ENCODE measurements at places on chromosomes 5 and 9.
A peak's percentile ranks its signal among the peaks of the same experiment; 100 is the strongest.

DNA sequence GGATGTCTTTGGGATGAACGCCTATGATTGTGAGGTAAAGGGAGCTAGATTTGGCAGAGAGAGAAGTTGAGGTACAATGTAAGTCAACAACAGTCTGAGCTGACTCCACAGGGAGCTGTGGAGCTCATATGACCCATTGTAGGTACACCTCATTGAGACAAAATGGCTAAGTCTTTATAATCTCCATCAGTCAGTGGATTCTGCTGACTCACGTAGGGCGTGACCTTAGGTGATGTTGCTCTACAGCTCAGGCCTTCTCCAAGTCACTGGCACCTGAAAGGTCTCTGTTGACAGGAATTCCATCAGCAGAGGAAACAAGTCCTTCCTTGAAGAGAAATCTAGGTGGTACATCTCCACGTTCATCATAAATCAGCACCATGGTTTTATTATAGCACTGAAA lies 118.2 kb upstream of the PRR16 start:
- no peak overlapping the region for H3K27ac ChIP-seq
- DNase-seq, result no peak
- no peaks in the 10 kb centered on the region for H3K4me1 ChIP-seq
- no peak overlapping the region for H3K4me3 ChIP-seq
- H3K27me3 ChIP-seq, result no peaks in the 10 kb centered on the region

DNA sequence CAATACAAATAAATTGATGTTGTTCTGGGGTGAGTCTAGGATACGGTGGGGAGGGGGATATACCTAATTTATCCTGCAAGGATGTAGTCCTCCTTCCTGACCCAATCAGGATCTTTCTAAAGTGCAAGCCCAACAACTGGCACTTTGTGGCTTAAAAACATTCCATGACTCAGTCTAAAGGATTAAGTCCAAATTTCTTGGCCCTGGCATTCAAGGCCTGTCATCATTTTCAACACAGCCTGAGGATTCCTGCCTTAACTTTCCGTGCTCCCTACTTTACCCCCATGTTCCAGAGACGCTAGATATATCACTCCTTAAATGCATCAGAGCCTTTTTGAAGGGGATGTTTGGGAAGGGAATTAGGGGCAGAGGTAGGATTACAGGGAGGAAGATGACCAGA lies 1.0 kb downstream of the FAM221B start:
- H3K27me3 ChIP-seq, result no peaks in the 10 kb centered on the region
- H3K4me3 ChIP-seq, result no peak overlapping the region
- DNase-seq, result no peak
- no peaks in the 10 kb centered on the region for H3K36me3 ChIP-seq
- H3K27ac ChIP-seq, result no peak overlapping the region

DNA sequence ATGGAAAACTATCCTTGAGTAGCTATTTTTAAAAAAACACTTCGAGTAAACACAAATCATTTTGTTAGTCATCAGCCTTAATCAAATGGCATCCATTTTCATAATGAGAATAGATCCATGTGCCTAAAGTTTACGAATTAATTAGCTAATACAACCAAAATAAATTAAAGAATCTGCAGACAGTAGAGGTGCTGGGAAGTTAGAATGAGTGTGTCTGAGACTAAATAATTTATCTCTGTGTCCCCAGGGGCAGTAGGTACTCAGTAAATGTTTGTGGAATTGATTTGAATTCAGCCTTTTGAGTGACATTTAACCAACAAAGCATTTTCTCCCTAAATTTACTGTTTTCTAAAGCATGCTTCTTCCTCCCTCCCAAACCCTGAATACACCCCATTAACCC lies 18.6 kb downstream of the TNFSF15 start:
- H3K4me1 ChIP-seq, result no peaks in the 10 kb centered on the region
- no peaks in the 10 kb centered on the region for H3K36me3 ChIP-seq
- DNase-seq, result no peak
- no peak overlapping the region for H3K4me3 ChIP-seq
- H3K27me3 ChIP-seq, result no peaks in the 10 kb centered on the region
- no peak overlapping the region for H3K27ac ChIP-seq

GRCh38 chr5:143495821-143496275 lies 92.4 kb upstream of the NR3C1 start:
- DNase-seq, result no peak
- H3K4me1 ChIP-seq, result no peaks in the 10 kb centered on the region
- H3K36me3 ChIP-seq, result no peaks in the 10 kb centered on the region

DNA sequence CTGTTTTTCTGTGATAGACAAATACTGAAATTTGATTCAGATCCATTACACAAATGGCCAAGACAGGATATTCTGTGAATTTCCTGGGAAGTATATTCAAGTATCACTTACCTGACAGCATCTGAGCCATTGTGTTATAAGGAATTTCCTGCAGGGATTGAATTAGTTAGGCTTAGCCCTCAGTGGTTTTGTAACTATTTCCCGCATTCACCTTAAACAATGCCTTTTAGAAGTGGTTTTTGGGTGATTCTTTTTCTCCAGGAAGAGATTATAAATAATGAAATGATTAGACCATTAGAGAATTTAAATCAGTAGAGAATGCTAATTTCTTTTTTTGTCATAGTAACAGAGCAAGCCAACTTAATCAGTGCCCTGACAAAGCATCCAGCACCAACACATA lies 30.6 kb downstream of the ITGA1 start:
- DNase-seq, result no peak
- H3K27ac ChIP-seq, result no peak overlapping the region
- no peaks in the 10 kb centered on the region for H3K27me3 ChIP-seq
- no peak overlapping the region for H3K4me3 ChIP-seq
- H3K4me1 ChIP-seq, result peaks cover 15% of the 10 kb centered on the region

DNA sequence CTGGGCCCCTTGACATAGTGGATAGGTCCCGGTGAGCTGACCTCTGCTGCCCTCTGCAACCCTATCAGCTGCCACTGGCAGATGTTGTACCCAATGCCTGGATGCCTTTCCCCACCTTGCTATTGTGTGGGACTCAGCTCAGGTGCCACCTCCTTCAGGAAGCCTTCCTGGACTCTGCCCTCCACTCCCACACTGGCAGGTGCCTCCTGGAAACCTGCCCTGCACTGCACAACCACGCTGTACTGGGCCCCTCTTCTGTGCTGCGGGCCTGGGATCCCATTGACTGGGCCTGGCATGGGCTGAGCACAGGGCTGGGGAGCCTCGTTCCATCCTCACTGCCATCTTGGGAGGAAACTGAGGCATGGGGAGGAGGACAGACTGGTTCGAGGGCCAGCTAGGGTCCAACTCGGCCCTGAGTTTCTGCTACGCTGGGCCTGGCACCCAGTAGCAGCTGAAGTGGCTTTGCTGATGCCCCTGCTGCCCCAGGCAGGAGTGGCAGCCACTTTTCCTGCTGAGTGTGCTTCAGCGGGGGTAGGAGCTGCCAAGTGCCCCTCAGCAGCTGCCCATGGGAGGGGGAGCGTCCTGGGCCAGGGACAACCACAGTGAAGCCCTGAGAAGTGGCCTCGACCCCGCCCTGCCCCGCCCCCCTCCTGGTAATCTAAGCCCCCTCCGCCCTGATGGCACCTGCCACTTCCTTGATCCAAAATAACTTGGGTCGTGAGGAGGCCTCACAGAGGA lies 1.3 kb downstream of the AK1 start:
- no peaks in the 10 kb centered on the region for H3K27me3 ChIP-seq
- no peak for DNase-seq
- H3K4me1 ChIP-seq, result peaks cover 15% of the 10 kb centered on the region

DNA sequence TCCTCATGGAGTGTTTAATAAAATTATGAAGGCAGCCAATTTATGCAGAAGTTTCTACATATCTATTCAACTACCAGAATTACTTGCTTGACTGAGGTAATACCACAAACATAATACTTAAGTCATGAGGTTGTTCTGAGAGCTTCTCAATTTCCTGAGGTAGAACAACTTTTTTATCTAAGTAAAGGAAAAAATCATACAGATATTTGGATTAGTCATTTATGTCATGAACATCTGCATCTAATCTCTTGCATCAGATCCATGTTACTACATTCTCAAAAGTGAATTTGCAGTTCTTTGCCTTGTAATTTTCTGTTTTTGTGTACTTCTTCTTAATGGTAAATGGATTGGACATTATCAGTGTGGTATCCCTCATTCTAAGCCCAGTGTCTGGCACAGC lies 60.4 kb upstream of the RGMB start:
- H3K27ac ChIP-seq, result no peak overlapping the region
- no peak for DNase-seq
- no peaks in the 10 kb centered on the region for H3K36me3 ChIP-seq

GRCh38 chr5:53929570-53929969 lies 369.1 kb downstream of the NDUFS4 start:
- DNase-seq, result no peak
- H3K4me3 ChIP-seq, result no peak overlapping the region
- 0 out of 2 replicates have a peak, but pooled peaks cover 5% of the 10 kb centered on the region for H3K4me1 ChIP-seq
- H3K27me3 ChIP-seq, result no peaks in the 10 kb centered on the region
- no peaks in the 10 kb centered on the region for H3K36me3 ChIP-seq
- no peak overlapping the region for H3K27ac ChIP-seq

DNA sequence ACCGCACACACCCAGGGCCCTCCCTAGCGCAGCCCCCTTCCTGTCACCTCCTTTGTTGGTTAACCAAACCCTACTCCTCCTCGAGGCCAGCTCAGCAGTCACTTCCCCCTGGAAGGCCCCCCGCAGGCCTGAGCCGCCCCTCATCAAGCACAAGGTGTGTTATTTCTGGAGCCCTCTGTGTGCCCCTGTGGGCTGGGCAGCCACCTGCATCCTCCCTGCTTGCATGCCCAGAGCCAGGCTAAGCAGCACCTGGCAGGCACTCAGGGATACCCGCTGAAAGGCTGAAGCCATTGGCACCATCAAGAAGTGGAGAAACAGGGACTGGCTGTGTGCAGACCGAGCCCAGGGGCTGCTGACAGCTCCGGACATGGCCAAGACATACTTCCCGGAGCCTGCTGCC lies 121.8 kb downstream of the ZNF354C start:
- peaks cover 12% of the 10 kb centered on the region for H3K4me1 ChIP-seq
- no peaks in the 10 kb centered on the region for H3K36me3 ChIP-seq
- no peaks in the 10 kb centered on the region for H3K27me3 ChIP-seq
- DNase-seq, result no peak
- no peak overlapping the region for H3K27ac ChIP-seq
- no peak overlapping the region for H3K4me3 ChIP-seq

DNA sequence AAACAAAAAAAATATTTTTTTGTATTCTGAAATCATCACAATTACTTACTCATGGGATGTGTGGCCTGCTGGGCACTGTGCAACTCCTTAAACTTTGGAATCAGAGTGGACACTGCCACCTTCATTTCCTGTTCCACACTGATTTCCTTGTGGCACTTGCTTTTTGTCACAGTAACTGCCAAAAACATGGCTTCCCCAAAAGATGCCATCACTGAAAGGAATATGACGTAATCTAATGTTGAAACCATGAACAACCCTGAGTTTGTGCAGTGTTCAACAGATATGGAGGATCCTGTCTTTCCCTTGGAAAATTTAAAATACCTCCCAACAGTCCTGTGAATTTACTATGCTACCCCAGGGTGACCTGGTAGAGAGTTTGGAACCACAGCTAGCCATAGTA lies 12.6 kb upstream of the IL12B start:
- H3K27ac ChIP-seq, result no peak overlapping the region
- H3K4me1 ChIP-seq, result peaks cover 21% of the 10 kb centered on the region
- DNase-seq, result no peak

GRCh38 chr5:111422245-111422644 lies 90.1 kb downstream of the STARD4 start:
- H3K36me3 ChIP-seq, result no peaks in the 10 kb centered on the region
- no peaks in the 10 kb centered on the region for H3K27me3 ChIP-seq
- H3K4me3 ChIP-seq, result no peak overlapping the region
- no peak overlapping the region for H3K27ac ChIP-seq
- no peaks in the 10 kb centered on the region for H3K4me1 ChIP-seq

DNA sequence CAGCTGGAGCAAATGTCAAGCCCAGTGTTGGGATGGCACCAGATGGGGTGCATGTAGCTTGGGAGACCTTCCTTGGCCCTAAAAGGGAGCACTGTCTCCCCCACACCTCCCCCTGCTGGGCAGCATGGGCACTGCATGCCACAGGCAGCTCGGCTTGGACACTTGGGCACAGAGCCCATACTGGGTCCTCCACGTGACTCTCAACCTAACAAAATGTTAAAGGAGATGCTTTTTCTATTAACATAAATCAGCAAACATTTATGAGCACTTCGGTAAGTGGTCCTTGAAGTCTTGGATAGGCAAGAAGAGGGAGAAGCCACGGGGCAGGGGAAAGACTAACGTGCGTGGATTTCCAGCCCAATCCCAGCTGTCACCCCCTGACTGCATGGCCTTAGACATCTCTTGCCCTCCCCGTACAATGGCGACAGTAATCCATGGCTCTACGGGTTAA lies 23.9 kb upstream of the MAPK9 start:
- peak; percentile 79 for DNase-seq
- peaks cover 93% of the 10 kb centered on the region for H3K36me3 ChIP-seq
- no peaks in the 10 kb centered on the region for H3K4me1 ChIP-seq
- no peak overlapping the region for H3K4me3 ChIP-seq
- H3K27ac ChIP-seq, result no peak overlapping the region

- no peaks in the 10 kb centered on the region for H3K27me3 ChIP-seq
- H3K27ac ChIP-seq, result no peak overlapping the region
- H3K36me3 ChIP-seq, result no peaks in the 10 kb centered on the region
- DNase-seq, result no peak
Measured at GRCh38 chr9:7973123-7973522, 173.5 kb upstream of the DMAC1 start.

- peaks cover 32% of the 10 kb centered on the region for H3K4me1 ChIP-seq
- DNase-seq, result peak; percentile 87
- H3K4me3 ChIP-seq, result no peak overlapping the region
- H3K27me3 ChIP-seq, result no peaks in the 10 kb centered on the region
- H3K36me3 ChIP-seq, result no peaks in the 10 kb centered on the region
- peak overlapping the region; percentile 63 for H3K27ac ChIP-seq
Measured at GRCh38 chr5:37668524-37669047, 171.3 kb downstream of the GDNF start.

GRCh38 chr5:74313896-74314295 lies 326.6 kb downstream of the ENC1 start:
- no peaks in the 10 kb centered on the region for H3K36me3 ChIP-seq
- H3K4me3 ChIP-seq, result no peak overlapping the region
- peaks cover 28% of the 10 kb centered on the region for H3K4me1 ChIP-seq
- H3K27me3 ChIP-seq, result no peaks in the 10 kb centered on the region

DNA sequence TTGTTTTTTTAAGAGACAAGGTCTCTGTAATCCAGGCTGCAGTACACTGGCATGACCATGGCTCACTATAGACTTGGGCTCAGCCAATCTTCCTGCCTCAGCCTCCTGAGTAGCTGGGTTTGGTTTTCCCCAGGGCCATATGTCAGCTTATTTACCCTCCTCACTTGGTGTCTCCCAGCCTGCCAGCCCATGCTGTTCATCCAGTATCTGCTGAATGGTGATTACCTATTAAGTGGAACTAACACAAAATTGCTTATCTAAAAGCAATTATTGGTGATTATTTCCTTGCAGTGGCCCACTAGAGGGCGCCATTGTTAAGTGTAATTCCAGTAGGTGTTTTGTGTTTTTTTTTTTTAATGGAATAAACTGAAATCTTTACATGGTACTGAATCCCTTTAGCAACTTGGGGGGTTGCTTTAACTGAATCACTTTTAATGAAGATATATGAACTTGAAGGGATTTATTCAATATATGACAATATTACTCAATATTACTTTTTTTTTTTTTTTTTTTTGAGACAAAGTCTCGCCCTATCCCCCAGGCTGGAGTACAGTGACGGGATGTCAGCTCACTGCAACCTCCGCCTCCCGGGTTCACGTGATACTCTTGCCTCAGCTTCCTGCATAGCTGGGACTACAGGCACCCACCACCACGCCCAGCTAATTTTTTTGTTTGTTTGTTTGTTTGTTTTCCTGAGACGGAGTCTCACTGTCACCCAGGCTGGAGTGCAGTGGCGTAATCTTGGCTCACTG lies 13.8 kb downstream of the EXOSC2 start:
- H3K36me3 ChIP-seq, result peaks cover 36% of the 10 kb centered on the region
- peaks cover 20% of the 10 kb centered on the region for H3K4me1 ChIP-seq
- peak; percentile 57 for DNase-seq
- no peak overlapping the region for H3K4me3 ChIP-seq
- H3K27me3 ChIP-seq, result no peaks in the 10 kb centered on the region
- H3K27ac ChIP-seq, result no peak overlapping the region
